ENCODE measurements at places on chromosomes 12 and 14.
A peak's percentile ranks its signal among the peaks of the same experiment; 100 is the strongest.

DNA sequence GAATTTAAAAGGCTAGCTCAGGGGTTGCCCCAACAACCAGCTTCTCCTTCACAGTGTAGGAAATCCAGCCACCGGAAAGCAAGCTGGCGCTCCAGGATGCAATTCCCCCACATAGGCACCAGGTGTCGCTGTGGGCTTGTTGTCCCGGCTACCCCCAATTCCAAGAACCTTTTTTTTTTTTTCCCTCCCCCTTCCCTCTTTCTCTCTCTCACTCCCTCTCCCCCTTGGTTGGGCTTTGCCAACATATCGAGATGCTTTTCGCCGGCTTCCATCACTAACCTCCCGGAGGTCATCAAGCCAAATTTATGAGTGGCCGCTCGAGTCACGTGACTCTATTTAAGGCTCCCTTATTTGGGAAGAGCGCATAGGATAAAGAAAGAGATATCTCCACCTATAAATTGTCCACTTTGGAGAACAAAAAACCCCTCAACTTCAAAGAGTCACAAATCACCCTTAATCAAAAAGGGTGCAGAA, at the start of gene HOXC5:
Gene HOXC5 (plus strand): TSS at position 424 of the 474 bp plus-strand sequence. CDS start 73 bp downstream, outside the sequence.
- DNase-seq = peak; percentile 9

DNA sequence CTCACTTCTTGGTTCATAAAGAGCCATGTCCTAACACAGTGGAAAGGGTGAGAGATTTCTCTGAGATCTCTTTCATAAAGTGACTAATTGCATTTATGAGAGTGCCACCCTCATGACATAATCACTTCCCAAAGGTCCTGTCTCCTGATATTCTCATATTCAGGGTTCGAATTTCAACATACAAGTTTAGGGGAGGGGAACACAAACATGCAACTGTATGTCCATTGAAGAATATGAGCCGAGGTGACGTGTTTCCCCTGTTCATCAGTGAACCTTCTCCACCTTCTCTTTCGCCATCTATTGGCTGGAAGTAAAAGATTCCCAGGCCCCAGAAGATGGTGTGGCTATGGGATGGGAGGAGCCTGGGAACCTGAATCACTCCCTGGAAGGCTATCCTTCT, 354.2 kb upstream of the ATP2B1 start:
- no peak for DNase-seq

DNA sequence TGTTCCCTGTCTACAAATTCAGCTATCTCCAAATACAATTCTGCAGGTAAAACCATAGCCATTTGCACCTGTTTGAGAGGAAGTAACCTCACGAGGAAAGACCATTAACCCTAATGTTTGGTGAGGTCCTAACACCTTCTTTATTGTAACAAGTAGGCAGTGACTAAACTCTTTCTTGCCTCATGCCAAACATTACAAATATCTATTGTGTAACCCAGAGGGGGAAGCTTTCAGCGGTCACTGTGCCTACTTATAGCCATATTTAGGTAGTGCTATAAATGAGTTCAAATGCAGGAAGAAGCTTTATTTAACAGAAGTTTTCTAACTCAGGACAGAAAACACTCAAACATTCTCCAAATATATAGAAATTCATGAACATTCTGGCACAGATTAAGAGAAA, 252.7 kb downstream of the LRFN5 start:
- DNase-seq = no peak

DNA sequence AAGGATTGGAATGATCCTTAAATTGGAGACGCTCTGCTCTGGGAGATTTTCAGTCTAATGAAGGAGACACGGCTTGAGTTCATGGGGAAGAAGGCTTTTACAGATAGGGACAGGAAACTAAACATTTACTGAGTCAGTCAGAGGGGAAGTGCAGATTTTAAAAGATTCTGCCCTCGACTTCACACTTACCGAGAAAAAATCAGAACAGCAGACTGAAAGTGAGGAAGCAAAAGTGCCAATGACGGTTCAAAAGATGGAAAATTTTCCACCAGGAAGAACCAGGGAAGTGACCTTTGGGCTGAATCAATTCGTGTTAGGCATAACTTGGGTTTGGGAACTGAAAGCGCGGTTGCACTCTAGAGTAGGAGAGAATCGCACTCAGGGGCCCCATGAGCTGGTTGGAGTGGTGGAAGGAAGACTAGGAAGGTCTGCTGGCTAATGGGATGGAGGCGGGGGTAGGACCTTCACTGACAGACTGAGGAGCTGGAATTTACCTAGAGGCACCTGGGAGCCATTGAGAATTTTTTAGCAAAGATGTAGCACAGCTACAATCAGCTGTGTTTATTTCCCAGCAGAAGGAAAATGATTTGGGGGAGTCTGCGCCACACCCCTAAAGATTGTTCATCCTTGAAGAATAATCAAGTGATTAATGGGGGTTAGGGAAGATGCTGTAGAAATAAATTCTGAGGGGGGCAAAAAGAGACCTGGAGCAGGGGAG, 1.2 kb downstream of the KCNK13 start:
- no peak for DNase-seq

- no peak for DNase-seq
These were observed 6.3 kb downstream of the YBX3 start for GRCh38 chr12:10716704-10717315.

DNA sequence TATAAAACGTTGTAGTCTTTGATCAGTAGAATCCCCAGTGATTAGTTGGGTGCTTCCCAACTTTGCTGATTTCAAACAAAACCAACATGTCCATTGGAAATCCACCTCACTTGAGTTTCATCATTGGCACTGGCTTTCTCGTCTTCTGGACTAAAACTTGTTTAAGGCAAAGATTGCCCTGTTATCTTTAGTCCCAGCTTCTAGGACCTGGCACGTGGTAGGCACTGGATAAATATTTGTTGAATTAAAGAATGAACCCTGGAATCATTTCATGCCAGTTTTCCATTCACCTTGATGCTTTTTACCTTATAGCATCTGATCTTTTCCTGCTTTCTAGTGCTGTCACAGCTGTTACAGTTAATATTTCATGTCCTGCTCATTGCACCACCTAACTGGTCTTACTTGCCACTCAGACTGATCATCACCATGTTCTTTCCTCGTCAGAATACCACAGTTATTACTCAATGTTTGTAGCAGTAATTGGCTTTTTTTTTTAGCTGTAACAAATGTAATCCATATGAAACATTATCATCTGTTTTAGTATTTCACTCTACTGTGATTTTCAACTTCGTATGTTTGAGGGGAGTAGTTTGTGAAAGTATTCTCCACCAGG, 7.3 kb upstream of the C12orf50 start:
- no peak for DNase-seq

- no peak for DNase-seq
These were observed 177.6 kb downstream of the RIMBP2 start for GRCh38 chr12:130538343-130539095.

DNA sequence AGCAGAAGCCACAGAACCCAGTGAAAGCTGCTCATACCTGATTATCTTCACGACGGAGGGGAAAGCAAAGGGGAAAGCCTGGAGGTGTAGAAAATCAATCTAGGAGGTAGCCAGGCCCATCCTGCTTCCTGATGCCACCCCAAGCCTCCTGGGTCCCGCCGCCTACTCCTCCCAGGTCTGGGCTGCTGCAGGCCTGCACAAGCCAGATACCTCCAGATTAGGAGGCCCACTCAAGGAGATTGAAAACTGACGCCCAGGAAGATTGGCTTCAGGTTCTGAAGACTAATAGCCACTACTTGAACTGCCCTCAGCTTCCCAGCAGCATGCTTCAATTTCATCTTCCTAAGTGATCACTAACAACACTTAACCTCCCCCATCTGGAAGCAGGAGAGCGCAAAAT, 87.1 kb downstream of the GCH1 start:
- no peak for DNase-seq

GRCh38 chr14:100371773-100372172, 48.6 kb downstream of the SLC25A47 start:
- DNase-seq = no peak

DNA sequence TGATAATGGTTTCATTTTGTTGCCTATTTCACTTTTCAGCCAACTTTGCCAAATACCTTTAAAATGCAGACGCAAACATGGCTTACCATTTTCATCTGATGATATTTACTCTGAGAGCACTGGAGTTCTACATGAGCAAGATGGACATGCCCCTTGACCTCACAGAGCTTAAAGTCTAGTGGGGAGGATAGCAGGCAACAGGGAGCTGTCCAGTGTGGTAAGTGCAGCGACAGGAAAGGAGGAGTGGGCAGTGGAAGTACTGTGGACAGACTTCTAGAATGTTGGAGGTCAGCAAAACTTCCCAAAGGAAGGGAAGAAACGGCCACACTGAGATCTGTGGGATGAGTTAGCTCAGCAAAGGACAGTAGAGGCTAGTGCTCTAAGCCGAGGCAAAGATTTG, 25.3 kb downstream of the LRIG3 start:
- DNase-seq = no peak

DNA sequence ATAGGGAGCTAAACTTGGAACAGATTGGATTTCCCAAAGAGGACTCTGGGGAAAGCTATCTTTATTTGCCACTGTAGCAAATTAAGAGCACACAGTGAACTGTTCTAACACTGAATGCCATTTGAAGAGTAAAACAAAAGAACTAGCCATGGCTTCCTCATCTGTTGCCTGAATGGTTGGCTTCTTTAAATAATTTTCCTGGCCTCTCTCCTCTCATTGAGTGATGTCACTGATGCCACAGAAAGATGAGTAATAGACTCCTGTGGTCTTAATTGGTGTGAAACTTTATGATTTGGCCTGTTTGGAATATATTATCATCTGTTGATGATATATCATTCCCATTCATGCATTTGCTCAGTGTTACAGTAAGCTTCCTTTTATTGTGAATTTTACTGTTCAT, 42.5 kb downstream of the WDR20 start:
- DNase-seq = no peak

DNA sequence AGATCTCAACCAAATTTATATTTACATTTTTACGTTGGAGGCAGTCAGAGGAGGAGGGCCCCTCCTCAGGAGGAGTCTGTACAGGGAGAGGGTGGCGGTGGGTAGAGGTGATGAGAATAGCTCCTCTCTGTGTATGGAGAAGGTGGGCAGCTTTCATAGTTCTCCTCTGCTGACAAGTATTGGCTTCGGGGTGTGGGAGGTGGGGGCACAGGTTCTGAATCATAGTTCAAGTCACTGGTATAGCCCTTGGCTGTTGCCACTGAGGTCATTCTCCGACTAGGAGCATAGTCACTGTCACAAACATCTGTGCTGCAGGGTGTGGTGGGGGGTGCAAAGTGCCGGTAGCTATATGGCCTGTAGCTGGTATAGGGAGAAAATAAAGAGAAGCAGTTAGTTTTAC, 50.3 kb downstream of the BCL2L14 start:
- no peak for DNase-seq

GRCh38 chr12:32568228-32568627, 110.9 kb upstream of the DNM1L start:
- DNase-seq = no peak

GRCh38 chr14:31060253-31060875, 34.2 kb upstream of the STRN3 start:
- no peak for DNase-seq

- DNase-seq = no peak
These were observed 49.0 kb downstream of the KIF21A start for GRCh38 chr12:39393890-39394289.

- no peak for DNase-seq
These were observed 35.2 kb downstream of the CDC42BPB start for GRCh38 chr14:103022002-103022684.

DNA sequence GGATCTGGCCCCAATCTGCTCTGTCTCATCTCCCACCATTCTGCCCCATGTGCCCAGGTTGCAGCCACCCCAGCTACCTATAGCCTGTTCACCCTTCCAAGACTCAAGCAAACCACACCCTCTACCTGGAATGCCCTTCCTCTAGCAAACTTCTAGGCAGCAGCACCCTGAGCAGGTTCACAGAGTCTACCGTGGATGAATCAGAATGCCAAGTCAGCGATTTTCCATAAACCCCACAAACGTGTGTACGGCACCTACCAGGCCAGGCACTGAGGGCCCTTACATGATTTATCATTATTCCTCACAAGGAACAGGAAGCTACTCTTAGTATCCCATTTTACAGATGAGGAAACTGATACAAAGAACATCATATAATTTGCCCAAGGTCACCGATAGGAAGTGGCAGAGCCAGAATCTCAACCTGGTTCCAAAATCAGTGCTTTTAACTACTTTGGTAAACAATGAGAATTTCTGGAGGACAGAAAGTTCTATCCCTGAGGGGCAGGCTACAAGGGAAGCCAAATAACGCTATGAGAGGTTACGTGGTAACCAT, 28.0 kb upstream of the DHRS4 start:
- DNase-seq = no peak

DNA sequence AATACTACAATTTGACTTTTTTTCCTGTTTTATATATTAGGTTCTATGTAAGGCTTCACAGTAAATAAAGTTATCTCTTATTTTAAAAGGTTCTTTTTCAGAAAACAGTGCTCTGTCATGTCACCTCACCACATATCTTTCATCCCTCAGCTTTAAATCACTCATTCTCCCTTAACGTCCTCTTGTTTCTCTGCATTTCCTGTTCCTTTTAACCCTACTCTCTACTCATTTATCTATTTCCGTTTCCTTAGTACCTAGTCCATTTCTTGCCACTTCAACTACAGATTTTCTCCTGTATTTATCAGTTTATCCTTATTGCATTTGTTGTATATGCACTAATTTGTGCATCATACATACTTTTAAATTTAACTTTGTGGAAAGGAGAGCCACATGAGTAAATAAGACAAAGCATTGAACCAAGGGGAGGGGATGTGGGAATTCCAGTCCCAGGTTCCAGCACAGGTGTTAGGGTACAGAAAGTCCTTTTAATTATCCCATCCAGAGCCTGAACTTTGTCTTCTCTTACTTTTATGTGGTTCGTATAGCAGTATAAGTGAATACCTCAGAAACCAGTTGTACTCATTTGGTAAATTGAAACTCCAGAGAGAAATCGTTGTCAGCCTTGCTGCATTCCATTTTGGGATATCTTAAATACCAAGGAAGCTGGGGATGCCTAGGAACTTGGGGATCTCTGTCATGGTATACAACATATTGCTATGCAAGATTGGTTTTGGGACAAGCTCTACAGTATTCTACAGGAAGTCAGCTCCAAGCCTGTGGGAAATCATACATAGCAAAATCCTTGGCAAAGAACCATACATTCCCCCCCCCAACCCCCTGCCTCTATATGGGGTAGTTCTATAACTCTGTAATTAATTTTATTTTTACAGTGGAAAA, 120.5 kb downstream of the DIP2B start:
- no peak for DNase-seq

- DNase-seq = no peak
These were observed 132.6 kb upstream of the ARHGAP5 start for GRCh38 chr14:31944256-31945073.

- no peak for DNase-seq
These were observed 11.8 kb downstream of the TAMALIN start for GRCh38 chr12:52018433-52019112.

- DNase-seq = no peak
These were observed 619 bp upstream of the NTN4 start for GRCh38 chr12:95790917-95791849.

DNA sequence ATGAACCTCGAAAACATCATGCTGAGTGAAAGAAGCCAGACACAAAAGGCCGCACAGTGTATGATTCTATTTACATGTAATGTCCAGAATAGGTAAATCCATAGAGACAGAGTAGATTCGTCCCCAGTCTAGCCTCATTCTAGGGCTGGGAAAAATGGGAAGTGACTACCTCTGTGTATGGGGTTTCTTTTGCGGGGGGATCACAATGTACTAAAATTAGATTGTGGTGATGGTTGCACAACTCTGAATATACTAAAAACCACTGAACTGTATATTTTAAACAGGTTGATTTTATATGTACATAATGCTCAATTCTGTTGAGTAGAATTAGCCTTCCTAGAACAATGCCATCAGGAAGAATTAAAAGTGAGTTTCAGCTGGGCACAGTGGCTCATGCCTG, 6.3 kb upstream of the RILPL2 start:
- no peak for DNase-seq

- no peak for DNase-seq
These were observed 101.0 kb downstream of the NUAK1 start for GRCh38 chr12:106037524-106038298.

All from activated CD4-positive, CD25-positive, alpha-beta regulatory T cell (primary cell).